ENCODE measurements at places on chromosomes 3 and 15. TPM values are rescaled to one million over a fixed set of nuclear protein-coding genes. Genes with fewer than 3 reads are reported as not detected.

DNA sequence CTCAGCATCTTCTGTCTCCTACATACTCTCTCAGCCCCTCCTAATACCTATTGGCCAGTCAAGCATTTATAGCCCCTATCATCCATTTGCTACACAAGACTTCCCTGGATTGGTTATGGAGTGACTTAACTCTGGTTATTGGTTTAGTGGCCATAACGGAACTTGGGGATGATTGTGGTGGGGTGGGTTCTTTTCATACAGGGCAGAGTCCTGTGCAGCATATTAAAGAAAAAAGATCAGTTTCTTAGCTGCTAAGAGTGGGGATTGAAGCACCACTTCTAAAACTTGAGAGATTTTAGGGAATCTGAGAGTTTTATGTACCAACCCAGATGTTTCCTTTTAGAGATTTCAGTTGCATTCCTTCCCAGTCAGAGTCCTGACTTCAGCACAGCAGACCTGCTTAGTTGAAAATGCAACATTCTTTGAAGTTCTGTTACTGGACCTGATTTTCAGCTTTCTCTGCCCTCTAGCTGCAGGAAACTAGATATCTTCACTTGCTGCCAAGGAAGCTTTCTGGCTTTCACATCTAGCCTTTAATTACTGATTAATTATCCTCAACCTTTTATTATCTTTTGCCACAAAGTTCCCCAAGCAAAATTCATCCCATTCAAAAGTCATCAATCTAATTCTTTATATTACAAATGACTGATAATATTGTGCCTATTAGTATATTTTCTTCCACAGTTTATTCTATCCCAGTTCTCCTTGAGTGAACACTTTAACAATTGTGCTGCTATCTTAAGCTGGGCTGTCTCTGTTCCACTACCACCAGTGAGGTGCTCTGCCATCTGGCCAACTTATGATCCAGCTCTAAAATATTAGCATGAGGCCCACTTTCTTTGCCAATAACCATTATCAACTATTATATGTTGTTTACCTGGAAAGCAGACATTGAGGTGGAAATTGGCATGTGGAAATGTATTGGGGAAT, 906.0 kb upstream of the ALCAM start:
- H3K27me3 ChIP-seq = no peaks in the 10 kb centered on the region
- no peak overlapping the region for H3K27ac ChIP-seq
- H3K4me3 ChIP-seq = no peak overlapping the region

DNA sequence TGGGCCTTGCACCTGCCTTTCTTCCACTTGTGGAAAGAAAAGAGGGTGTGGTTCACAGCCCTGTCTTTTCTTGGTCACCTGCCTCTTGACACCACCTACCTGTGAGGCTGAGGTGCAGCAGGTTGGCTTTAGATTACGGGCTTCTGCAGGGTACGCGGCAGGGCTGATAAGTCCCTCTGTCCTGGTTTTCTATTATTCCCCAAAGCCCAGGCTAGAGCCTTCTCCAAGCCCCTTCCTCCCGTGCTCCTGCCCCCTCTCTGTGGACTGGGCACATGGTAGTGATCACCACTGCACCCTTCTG, 44.8 kb upstream of the HACD2 start:
- H3K4me3 ChIP-seq = no peak overlapping the region
- H3K4me1 ChIP-seq = no peaks in the 10 kb centered on the region

GRCh38 chr15:57792724-57793449, 86.4 kb downstream of the POLR2M start:
- peaks cover 13% of the 10 kb centered on the region for H3K4me1 ChIP-seq
- no peak overlapping the region for H3K4me3 ChIP-seq
- H3K36me3 ChIP-seq = no peaks in the 10 kb centered on the region
- no peak for DNase-seq

The LRRIQ4 gene
- total RNA-seq = not detected

- H3K27ac ChIP-seq = no peak overlapping the region
- no peak for DNase-seq
- H3K27me3 ChIP-seq = no peaks in the 10 kb centered on the region
- no peaks in the 10 kb centered on the region for H3K4me1 ChIP-seq
- H3K36me3 ChIP-seq = no peaks in the 10 kb centered on the region
- H3K4me3 ChIP-seq = no peak overlapping the region
Observed at GRCh38 chr3:117603097-117603496, 893.5 kb downstream of the TUSC7 start.

The INSYN1 gene
- total RNA-seq = 17.1 TPM

The OSBPL10 gene
- 22.8 TPM for total RNA-seq

GRCh38 chr15:101502572-101503295, 13.2 kb upstream of the PCSK6 start:
- H3K4me1 ChIP-seq = peaks cover 12% of the 10 kb centered on the region
- DNase-seq = no peak
- no peaks in the 10 kb centered on the region for H3K36me3 ChIP-seq

The GOLGA6D gene
- not detected for total RNA-seq

- H3K4me3 ChIP-seq = no peak overlapping the region
- no peak overlapping the region for H3K27ac ChIP-seq
- H3K36me3 ChIP-seq = no peaks in the 10 kb centered on the region
Observed at GRCh38 chr3:53780171-53780570, 66.0 kb downstream of the CHDH start.

Data from upper lobe of left lung (tissue), 6 donors.